Ascending aorta (tissue), 2 donors: ENCODE measurements at places on chromosomes 2 and 18.

- DNase-seq, result no peak
These were observed 31.9 kb downstream of the SLC66A3 start for GRCh38 chr2:11187083-11187619.

DNA sequence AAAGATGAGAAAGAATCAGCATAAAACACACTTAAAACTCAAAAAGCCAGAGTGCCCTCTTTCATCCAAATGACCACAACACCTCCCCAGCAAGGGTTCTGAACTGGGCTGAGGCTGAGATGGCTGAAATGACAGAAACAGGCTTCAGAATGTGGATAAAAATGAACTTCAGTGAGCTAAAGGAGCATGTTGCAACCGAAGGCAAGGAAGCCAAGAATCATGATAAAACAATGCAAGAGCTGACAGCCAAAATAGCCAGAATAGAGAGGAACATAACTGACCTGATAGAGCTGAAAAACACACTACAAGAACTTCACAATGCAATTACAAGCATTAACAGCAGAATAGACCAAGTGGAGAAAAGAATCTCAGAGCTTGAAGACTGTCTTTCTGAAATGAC is 12.2 kb upstream of the PSMA8 start:
- no peak for DNase-seq

DNA sequence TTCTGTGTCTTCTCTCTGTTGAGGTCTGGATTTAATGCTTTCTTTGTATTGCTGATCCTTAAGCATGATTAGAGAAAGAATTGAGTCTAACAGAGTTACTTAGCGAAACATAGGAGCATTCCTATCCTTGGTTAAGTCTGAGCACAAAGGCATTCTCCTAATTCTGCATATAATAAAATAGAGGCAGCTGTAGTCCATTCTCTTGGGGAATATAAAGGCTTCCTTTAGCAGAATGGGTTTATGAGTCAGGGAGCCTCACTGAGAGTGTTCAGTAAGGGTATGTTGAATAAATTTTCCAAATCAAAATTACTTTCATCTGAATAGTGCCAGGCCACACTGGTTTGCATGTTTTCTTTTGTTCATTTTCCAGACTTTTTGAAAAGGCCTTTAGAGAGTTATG is 101.5 kb downstream of the GALNT1 start:
- DNase-seq, result no peak

DNA sequence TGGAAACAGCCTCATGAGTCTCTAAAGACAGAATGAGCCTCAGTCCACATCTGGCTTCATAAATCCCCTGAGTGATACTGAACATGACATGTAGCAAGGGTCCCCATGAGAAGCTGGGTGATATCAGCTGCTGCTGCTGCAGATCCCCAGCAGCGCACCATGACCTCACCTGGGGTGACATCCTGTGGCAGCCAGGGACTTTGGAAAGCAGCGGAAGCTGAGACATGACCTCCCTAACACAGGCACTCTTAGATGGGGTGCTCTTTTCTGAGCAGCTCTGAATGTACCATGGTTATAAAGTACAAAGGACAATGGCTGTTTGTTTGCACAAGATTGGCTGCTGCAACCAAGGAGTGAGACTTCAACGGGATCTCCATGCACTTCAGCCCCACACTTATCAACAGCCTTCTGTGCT is 74.7 kb upstream of the TMEM200C start:
- no peak for DNase-seq

DNA sequence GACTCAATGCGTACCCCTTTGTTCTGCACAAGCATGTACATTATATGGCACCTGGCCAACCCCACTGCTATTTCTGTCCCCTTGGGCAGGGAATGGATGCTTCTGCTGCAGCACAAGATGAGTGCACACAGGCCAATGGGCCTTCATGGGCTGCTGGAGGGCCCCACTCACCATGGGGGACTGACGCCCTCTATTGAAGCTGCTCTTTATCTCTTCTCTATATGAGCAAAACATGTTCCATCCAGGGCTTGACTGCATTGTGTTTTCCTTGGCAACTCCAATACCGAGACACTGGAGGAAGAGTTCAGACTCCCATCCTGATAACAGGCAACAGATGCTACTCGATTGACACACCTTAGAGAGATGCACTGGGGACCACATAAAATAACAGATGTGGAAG is 251.6 kb upstream of the NCKAP5 start:
- DNase-seq, result no peak

GRCh38 chr18:80112624-80113248 is 3.7 kb downstream of the ADNP2 start:
- DNase-seq, result no peak

DNA sequence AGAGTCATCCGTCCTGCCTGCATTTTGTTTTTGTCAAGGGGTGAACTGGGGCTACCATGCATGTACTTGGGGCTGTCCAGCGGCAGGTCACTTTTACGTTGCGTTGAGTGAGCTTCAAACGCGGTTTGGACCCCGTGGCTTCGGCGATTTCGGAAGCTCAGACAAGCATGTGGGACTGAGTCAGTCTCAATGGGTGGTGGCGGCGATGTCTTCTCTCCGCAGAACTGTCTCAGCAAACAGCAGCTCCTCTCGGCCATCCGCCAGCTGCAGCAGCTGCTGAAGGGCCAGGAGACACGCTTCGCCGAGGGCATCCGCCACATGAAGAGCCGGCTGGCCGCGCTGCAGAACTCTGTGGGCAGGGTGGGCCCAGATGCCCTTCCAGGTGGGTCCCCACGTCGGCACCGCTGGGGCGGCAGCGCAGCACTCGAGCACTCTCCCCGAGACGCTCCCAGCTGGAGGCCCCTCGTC is 21.3 kb downstream of the FBLN7 start:
- DNase-seq, result peak; percentile 53

GRCh38 chr2:226977775-226978190 is 141.9 kb downstream of the RHBDD1 start:
- no peak for DNase-seq

- no peak for DNase-seq
These were observed 136.5 kb downstream of the PRPF40A start for GRCh38 chr2:152580714-152581113.
